ENCODE measurements at places on chromosomes 6 and 20.

- no peak for DNase-seq
These were observed 250.9 kb upstream of the POU3F2 start for GRCh38 chr6:98583506-98583905.

- no peak for DNase-seq
These were observed 459.5 kb downstream of the DHX35 start for GRCh38 chr20:39421571-39422105.

GRCh38 chr6:46949632-46950280 lies 28.0 kb upstream of the ADGRF5 start:
- peak; percentile 81 for DNase-seq

DNA sequence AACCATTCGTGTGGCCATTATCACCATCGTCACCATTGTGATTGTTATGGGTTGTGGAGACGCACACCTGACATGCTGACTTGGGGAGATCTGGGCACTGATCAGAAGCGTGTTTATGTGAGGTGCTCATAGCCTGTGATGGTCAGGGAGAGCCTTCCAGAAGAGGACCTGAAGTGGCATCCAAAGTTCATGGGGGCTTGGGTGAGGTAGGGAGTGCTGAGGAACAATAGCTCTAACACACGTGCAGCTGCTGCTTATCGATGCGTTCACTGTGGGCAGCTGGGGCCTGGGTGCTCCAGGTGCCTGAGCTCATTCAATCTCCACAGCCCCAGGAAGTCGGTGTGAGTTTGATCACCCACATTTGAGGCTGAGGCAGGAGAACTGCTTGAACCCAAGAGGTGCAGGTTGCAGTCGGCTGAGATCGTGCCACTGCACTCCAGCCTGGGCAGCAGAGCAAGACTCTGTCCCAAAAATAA lies 227.3 kb downstream of the PREX1 start:
- peak; percentile 54 for DNase-seq

DNA sequence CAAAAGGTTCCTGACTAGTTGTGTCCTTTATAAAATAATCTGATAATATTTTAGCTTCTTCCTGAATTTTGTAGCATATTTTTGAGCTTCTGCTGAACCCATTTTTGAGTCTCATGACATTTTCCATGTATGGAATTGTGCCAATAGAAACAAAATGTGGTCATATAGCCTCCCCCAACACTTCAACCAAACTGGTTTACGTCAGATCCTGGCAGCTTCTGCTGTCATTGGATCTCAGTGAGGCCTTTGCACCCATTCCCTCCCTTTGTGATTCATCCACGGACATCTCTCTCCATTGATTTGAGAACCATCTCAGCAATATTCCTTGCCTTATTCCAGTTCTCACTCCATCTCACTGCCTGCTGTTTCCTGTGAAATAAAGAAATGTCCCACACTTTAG lies 166.0 kb upstream of the PROKR2 start:
- no peak for DNase-seq

GRCh38 chr20:3248993-3249347 lies 10.0 kb upstream of the SLC4A11 start:
- no peak for DNase-seq

DNA sequence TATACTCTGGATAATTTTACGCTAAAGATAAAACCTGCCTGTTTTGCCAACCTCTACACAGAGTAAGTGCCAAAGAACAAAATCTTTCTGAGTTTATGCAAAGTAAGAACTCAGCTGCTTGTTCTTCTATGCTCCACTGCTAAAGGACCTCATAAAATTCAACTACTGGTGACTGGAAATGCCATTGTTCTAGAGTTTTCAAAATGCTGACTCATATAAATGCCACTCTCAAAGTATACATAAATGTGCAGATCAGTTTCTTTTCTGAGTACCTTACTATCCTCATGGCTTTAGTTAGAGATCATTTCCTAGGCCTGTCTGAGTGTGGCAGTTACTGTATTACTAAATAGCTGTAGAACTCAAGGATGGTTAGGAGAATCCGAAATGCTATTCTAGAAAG lies 45.6 kb downstream of the LYRM4 start:
- DNase-seq = no peak

GRCh38 chr6:165968408-165968807 lies 199.2 kb downstream of the TBXT start:
- no peak for DNase-seq

GRCh38 chr6:35080016-35080680 lies 61.0 kb downstream of the TCP11 start:
- peak; percentile 27 for DNase-seq

DNA sequence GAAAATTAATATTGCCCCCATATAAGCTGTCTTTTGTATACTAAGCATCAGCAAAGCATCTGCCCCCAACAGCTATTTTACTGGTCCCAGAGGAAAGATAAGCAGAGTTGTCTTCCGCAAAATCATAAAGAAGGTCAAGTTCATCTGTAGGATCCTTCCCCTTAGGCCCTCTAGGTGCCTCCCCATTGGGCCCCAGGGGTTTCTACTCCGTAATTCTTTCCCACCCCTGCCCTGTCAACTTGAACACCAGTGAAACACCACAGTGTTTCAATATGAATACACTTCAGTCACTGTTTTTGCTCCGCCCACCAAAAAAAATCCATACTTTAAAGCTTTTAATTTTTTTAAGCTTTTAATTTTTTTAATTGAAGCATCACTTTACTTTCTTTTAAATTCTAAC lies 159.2 kb downstream of the ATXN1 start:
- DNase-seq = no peak

GRCh38 chr20:58880441-58880840 lies 27.9 kb downstream of the GNAS start:
- DNase-seq = no peak

DNA sequence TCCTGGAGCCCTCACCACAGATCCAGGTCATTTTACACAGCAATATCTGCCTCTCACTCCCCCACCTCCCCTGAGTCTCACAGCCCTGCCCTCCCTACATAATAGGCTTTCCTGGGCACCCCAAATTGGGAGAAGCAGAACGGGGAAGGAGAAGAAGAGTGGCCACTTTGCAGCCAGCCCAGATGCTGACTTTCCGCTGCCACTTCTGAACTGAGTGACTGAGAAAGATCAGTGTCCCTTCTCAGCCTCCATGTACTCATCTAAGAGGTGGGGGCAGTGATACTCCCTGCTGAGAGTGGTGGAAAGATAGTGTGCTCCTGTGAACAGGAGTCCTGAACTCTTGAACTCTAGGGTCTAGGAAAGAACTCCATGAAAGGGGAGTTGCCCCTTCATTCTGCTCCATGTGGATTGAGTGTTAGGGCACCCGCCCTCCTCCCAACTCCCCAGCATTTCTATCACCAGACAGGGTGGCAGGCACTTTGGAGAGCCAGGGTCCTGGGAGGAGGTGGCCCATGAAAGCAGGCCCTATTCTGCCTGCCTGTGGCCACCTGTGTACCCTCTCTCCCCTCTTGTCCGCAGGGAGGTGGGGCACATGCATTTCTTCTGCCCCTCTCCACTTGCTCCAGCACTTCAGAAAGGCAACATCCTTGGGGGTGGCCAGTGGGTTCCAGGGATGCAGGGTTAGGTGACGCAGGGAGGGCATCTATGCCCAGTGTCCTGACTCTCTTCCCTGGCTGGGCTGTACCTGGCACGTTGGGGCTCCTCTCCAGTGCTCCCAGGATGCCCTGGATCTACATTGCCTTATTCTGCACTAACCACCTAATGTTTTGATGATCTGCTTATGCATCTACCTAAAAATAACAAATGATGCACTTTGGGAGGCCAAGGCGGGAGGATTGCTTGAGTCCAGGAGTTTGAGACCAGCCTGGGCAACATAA lies 38.3 kb upstream of the MRPS18A start:
- peak; percentile 35 for DNase-seq

DNA sequence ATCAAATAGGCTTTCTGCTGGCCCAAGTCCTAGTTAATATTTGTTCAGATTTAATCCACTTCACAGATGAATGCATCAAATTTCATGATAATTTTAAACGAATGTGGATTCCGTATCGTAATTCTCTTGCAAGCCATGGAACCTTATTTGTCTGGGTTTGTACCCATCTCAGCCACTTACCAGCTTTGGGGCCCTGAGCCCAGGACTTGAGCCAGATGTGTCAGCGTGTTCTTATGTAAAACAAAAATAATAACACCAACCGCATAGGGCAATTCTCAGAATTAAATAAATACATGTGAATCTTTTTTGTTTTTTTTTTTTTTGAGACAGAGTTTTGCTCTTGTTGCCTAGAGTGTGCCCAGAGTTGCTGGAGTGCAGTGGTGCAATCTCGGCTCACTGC lies 282.5 kb upstream of the PLCB4 start:
- no peak for DNase-seq

GRCh38 chr6:31559606-31559957 lies 12.2 kb downstream of the NFKBIL1 start:
- no peak for DNase-seq

GRCh38 chr20:58498470-58499068 lies 16.6 kb downstream of the APCDD1L start:
- DNase-seq = no peak

DNA sequence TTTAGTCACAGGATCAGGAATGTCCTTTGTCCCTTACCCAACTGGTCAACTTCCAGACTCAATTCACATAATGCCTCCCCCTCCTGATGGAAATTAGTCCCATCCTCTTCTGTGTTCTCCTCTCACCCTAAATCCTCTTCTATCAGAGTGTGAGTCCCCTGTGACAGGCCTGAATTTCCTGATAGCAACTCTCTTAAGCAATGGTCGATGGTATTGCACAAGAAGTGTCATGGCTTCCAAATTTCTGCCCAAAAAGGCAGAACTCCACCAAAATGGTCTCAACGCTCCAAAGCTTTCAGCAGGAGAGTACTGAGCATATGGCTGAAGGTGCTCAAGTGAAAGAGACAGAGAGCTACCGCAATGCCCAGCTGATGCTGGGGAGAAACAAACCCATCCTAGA lies 2.4 kb downstream of the PREP start:
- DNase-seq = no peak

DNA sequence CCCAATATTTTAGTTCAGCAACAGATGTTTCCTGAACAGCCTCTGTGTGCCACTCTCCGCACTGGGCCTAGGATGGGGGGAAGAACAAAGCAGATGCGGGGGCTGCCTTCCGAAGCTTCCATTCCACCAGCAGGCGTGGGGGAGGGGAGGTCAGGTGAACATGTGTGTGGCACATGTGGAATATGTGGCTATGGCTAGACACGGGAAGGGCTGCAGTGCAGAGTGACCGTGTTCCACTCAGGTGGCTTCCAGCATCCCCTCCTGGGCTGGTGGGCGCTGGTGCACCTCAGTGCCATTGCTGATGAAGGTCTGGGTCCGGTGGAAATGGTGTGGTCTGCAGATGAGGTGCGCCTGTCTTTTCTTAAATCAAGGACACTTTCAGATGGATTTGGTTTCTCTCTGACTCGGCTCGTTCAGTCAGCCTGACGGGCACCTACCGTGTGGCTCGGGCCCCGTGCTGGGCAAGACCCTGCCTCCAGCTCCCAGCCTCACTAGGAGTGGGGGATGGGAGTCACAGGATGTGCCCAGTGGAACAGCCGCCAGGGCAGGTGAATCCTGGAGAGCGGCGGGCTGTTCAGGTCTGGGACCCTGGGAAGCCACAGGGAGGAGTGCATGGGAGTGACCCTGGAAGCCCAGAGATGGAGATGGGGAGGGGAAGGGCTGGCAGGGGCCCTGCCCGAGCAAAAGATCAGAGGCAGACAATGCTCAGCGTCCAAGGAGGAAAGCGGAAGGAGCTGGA lies 111.0 kb downstream of the SYCP2 start:
- peak; percentile 68 for DNase-seq

DNA sequence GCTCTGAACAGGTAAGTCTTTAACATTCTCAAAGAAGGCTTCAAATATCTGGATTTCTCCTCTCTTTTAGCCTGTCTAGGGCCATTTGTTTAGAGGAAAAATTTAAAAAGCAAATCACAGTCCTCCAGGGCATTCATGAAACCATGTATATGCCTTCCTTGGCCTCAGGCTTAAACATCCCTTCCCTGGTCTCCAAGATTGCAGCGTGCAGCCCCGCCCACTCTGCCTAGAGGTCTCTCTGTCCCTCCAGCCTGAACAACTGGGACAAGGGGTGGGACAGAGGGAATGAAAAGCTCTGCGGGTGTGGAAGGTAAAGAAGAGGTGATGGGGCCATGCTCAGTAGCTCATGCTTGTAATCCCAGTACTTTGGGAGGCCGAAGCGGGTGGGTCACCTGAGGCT lies 9.8 kb upstream of the CBFA2T2 start:
- DNase-seq = no peak

DNA sequence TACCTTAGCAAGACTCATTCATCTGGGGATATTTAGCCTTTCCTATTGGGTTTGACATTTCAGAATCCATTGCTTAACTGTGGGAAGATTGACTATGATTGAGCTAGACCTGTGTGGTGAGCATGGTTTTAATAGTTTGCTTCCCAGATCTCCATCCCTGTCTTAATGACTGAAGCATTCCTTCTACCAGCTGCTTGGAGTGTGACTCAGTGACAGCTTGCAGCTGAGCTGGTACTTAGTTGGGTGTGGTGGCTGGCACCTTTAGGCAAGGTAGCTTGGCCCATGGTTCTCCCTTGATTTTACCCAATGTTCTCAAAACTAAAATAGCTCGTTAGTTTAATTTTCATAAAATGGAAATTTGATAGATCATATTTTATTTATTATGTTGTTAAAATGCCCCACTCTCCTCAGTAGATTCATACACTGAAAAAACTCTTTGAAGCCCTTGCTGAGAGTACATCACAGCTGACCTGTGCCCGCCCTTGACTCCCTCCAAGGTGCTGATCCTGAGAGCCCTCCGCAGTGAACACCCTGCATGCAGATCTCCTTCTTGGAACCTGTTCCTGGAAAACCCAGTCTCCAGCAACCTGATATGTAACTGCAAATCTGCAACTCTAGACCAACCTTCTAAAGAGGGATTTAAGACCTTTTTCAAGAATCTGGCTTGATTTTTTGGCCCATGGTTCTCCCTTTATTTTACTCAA lies 19.1 kb downstream of the DOK5 start:
- DNase-seq = no peak

GRCh38 chr20:37331060-37331857 lies 14.7 kb upstream of the SRC start:
- no peak for DNase-seq

- no peak for DNase-seq
These were observed 110.3 kb upstream of the TCF21 start for GRCh38 chr6:133778414-133779130.

DNA sequence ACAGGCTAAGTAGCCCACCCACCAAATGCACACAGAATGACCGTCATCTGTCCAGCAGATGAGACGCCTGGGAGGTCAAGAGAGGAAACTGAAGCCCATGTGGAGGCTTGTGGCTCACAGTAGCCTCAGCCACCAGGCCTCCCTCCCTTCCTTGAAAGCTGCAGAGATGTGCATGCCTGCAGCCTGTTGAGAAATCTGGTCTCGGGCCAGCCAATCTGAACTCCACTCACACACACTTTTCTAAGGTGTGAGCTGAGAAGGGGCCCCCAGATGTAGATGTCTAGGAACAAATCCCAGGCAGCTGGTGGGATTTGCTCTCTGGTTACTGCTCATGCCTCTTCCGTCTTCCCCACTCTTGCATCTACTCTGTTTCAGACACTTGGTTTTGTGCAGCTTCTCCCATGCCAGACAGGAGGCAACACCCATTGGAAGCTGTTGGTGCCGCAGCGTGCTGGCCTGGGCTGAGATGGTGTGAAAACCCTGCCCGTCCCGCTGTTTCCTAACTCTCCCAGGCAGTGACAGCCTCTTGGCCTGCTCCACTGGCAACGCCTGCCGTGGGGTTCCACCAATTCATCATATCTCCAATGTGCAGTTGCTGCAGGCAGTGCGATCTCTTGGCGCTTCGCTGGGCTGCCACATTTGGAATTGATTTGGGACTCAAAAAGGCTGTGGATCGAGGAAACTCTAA lies 24.1 kb upstream of the PAX1 start:
- no peak for DNase-seq

Measured in cardiac septum (tissue), 1 donor.